ENCODE measurements at places on chromosomes 4 and X. TPM values are rescaled to one million over a fixed set of nuclear protein-coding genes. Genes with fewer than 3 reads are reported as not detected.

SMIM10 gene
- total RNA-seq, result not detected

PSAPL1 gene
- not detected for total RNA-seq

PDZD11 gene
- 68.4 TPM for total RNA-seq

SCML2 gene
- 5.9 TPM for total RNA-seq

WDR44 gene
- total RNA-seq, result 7.7 TPM

HTRA3 gene
- 0.20 TPM for total RNA-seq

CXorf38 gene
- total RNA-seq, result 11.9 TPM

CNGA1 gene
- 0.17 TPM for total RNA-seq

CXorf49 gene
- not detected for total RNA-seq

ETDA gene
- not detected for total RNA-seq

NAA11 gene
- not detected for total RNA-seq

DUX4 gene
- not detected for total RNA-seq

ZNF827 gene
- 6.7 TPM for total RNA-seq

ITIH6 gene
- total RNA-seq, result not detected

N4BP2 gene
- total RNA-seq, result 4.5 TPM

H2AZ1 gene
- total RNA-seq, result 1,227 TPM

GYG2 gene
- total RNA-seq, result not detected

MEPE gene
- total RNA-seq, result not detected

ADAM29 gene
- not detected for total RNA-seq

NSUN7 gene
- total RNA-seq, result not detected

ADAMTS3 gene
- total RNA-seq, result 3.9 TPM

FGB gene
- not detected for total RNA-seq

COL25A1 gene
- total RNA-seq, result 0.06 TPM

ARX gene
- total RNA-seq, result 0.03 TPM

OPRPN gene
- total RNA-seq, result not detected

HSFX4 gene
- total RNA-seq, result not detected

SLC9B1 gene
- not detected for total RNA-seq

AMOT gene
- 7.9 TPM for total RNA-seq

PAK3 gene
- not detected for total RNA-seq

SHISA3 gene
- total RNA-seq, result not detected

OTUD4 gene
- 15.8 TPM for total RNA-seq

TEX13C gene
- 0.14 TPM for total RNA-seq

PPP1R2C gene
- not detected for total RNA-seq

FAM184B gene
- total RNA-seq, result not detected

ZNF595 gene
- total RNA-seq, result 94.6 TPM

TLR1 gene
- 0.07 TPM for total RNA-seq

RPL9 gene
- total RNA-seq, result 1,343 TPM

RASGEF1B gene
- total RNA-seq, result not detected

SHROOM3 gene
- 11.8 TPM for total RNA-seq

ITGB1BP2 gene
- total RNA-seq, result 1.00 TPM

ENPEP gene
- not detected for total RNA-seq

CTAG1B gene
- 11.9 TPM for total RNA-seq

ETDC gene
- total RNA-seq, result not detected

UGT2B15 gene
- not detected for total RNA-seq

LIAS gene
- 17.4 TPM for total RNA-seq

ZFYVE28 gene
- 5.0 TPM for total RNA-seq

STK26 gene
- total RNA-seq, result 26.3 TPM

TSPAN7 gene
- total RNA-seq, result not detected

PABPC5 gene
- not detected for total RNA-seq

TNIP2 gene
- total RNA-seq, result 62.4 TPM

DAPP1 gene
- 0.20 TPM for total RNA-seq

POF1B gene
- total RNA-seq, result 0.14 TPM

UGT8 gene
- total RNA-seq, result 0.07 TPM

SLC26A1 gene
- 0.27 TPM for total RNA-seq

TEX11 gene
- total RNA-seq, result not detected

TMPRSS11E gene
- 0.30 TPM for total RNA-seq

EGFL6 gene
- not detected for total RNA-seq

LONRF3 gene
- not detected for total RNA-seq

Data from HT1080 (cell line).